ENCODE measurements at places on chromosomes 6 and 20.

DNA sequence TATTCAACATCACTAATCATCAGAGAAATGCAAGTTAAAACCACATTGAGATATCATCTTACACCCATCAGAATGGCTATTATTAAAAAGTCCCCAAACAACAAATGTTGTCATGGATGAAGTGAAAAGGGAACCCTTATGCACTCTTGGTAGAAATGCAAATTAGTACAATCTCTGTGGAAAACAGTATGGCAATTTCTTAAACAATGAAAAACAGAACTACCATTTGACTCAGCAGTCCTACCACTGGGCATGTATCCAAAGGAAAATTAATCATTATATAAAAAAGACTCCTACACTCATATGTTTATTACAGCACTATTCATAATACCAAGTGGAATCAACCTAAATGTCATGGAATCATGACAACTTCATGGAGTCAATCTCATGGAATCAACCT, 611.3 kb upstream of the GJE1 start:
- no peak for DNase-seq

DNA sequence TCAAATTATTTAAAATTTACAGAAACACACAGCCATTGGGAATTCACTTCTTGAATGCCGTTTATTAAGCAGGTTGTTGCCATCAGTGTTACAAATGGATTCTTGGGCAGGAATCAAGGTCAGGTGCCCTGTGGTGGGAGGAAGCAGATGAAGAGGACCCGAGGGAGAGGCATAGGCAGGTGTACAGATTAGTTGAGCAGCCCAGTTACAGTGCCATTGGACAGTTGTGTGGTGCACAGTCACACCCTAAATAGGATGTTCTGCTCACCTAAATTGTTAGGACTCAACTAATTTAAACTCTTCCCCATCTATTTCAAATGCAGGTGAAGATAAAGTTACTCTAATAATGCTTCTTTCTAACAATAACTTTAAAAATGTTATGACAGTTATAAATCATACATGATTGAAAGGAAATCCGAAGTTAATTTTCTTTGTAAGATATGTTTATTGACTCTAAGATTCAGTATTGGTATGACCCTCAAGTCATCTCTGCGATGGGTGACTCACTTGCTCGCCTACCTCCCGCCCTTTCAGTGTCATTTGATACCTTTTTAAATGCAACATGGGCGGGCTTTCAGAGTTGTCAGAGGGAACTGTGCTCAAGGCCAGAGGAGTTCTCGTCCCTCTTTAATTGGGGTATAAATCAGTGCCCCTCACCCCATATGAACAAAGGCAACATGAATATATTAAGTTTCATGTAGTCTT, 35.1 kb downstream of the DSE start:
- DNase-seq, result no peak

DNA sequence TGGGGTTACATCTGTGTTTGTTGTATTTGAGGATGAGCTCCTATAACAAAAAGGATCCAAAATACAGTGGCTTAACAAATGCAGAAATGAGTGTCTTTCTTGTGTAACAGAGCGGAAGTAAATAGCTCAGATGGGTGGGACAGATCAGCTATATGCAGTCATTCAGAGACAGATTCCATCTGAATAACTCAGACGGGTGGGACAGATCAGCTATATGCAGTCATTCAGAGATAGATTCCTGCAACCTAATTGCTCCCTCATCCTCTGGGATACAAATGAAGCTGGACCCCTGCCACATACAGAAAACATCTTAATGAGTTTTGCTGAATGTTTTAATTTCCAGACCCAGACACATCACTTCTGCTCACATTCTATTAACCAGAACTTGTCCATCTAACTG, 332.3 kb downstream of the BCKDHB start:
- no peak for DNase-seq

GRCh38 chr6:91079969-91080368, 493.1 kb upstream of the MAP3K7 start:
- no peak for DNase-seq

- no peak for DNase-seq
Observed at GRCh38 chr6:138486249-138487101, 12.8 kb downstream of the NHSL1 start.

GRCh38 chr20:4949833-4950178, 51.5 kb downstream of the SLC23A2 start:
- DNase-seq, result no peak

- no peak for DNase-seq
Observed at GRCh38 chr20:9332791-9333479, 181.5 kb upstream of the LAMP5 start.
